ENCODE measurements at places on chromosomes 6 and 20.

DNA sequence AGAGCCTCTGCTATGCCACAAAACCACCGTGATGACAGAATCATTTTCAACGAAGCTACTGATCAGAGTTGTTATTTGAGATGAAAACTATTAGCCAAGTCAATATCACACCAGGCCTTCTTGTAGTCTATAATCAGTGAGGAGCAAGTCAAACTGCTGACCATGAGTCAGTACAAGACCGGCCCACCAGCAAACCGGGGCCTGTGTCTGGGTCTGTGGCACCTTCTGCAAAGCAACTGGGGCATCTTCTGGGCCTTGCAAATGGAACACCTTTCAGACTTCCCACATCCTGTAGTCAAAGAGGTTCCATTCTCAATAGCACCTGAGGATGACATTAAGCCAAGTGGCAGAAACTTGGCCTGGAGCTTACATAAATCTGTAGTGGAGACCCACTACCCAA lies 38.5 kb downstream of the CPXM1 start:
- DNase-seq: no peak

GRCh38 chr6:27138837-27139755 lies 108.4 kb upstream of the PRSS16 start:
- DNase-seq: peak; percentile 18

- DNase-seq: peak; percentile 20
Measured at GRCh38 chr6:36851149-36851614, 11.9 kb upstream of the CPNE5 start.

DNA sequence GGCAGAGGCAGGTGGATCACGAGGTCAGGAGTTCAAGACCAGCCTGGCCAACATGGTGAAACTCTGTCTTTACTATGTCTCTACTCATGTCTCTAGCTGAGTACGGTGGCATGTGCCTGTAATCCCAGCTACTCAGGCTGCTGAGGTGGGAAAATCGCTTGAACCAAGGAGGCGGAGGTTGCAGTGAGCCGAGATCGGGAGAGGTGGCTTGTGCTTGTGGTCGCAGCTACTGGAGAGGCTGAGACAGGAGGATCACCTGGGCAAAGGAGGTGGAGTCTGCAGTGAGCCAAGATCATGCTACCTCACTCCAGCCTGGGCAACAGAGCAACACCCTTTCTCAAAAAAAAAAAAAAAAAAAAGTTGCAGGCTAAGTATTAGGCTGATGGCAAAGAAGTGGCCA lies 8.0 kb upstream of the WTAP start:
- no peak for DNase-seq

DNA sequence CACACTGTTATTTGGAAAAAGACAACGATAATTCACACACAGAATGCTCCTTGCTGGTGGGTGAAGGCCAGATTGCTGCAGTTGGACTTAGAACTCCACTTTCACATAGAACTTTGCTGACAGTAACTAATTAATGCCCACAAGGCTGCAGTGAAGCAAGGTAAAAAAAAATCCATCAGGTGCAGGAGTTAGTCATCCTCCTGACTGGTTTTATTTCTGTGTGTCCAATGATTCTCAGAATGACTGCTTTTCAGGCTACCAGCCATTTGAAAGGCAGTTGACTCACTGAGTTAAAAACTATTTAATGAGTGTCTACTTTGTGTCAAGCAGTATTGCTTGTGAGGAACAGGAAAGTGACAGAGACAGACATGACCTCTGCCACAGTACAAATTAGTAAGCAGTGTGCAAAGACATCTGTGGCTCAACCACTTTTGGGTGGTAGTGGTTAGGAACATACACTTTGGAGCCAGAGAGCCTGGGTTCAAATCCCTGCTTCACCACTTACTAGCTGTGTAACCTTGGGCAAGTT lies 41.9 kb downstream of the ELOVL5 start:
- peak; percentile 72 for DNase-seq

DNA sequence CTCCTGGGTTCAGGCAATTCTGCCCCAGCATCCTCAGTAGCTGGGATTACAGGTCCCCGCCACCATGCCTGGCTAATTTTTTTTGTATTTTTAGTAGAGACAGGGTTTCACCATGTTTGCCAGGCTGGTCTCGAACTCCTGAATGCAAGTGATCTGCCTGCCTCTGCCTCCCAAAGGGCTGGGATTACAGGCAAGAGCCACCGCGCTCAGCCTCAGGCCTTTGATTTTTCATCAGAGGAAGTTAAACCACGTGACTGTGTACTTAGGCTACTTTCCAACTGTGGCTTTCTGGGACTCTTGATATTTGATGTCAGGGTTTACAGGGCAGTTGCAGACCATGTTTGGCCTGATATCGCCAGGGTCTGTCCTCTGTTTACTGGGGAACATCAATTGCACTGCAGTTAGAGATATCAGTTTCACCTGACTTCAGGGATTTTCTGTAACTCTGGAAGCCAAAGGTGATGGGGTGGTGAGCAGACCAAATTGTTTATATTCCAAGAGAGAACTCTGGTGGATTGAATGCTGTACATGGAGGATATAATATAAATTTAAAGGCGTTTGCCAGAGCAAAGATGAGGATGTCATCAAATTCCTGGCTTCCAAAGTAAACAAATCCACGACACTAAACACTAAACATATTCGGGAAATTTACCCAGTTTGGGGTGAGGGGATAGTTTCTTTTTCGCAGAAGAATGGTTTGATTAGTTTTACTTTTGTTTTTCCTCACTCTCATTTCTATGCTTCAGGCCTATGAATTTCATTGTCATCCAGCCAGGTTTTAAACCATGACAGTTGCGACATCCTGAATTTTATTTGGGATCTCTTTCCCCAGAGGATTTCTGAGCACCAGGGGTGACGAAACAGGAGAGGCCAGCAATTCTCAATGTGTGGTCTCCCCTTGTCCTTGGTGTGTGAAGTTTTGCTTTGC lies 4.2 kb downstream of the PSMF1 start:
- no peak for DNase-seq

DNA sequence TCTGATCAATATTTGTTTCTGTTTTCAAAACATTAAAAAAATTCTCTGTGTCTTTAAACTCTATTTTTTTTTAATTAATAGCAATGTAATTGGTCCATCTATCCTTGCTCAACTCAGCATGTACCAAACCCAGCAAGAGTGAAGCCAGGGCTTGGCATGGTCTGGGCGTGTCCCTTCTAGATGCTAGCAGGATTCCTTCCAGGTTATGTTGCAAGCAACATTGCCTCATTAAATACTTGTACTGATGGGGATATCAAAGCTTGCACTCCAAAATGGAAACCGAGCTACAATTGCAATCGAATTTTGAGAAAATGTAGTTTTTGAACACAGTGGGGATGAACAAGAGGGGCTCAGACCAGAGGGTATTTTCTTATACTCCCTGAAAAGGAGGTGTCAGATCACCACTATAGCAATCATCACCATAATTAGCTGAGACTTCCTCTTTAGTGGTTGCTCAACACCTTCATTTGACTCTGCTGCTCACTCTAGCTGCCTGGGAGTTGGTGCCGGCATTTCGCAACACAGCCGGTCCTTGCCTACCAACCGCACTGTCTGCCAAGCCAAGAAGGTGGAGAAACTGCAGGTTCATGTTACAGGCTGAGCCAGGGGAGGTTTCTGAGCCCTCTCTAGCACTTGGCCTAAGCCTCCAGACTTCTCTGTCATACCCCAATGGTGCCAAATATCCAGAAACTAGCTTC lies 67.8 kb upstream of the RALGAPA2 start:
- no peak for DNase-seq

GRCh38 chr6:84568971-84569370 lies 195.4 kb downstream of the TBX18 start:
- DNase-seq: no peak
